ENCODE measurements at places on chromosomes 12 and 14.

GRCh38 chr14:37655418-37655817, 60.0 kb downstream of the TTC6 start:
- no peak for DNase-seq

GRCh38 chr12:109580272-109580671, 6.7 kb downstream of the MVK start:
- no peak for DNase-seq

- no peak for DNase-seq
These were observed 11.7 kb downstream of the ZCCHC8 start for GRCh38 chr12:122489038-122489437.

GRCh38 chr12:129844662-129845220, 59.1 kb downstream of the TMEM132D start:
- DNase-seq: no peak

GRCh38 chr12:127416796-127417195, 850.2 kb upstream of the TMEM132C start:
- no peak for DNase-seq

GRCh38 chr14:73142216-73142615, 5.9 kb downstream of the PSEN1 start:
- DNase-seq: no peak

DNA sequence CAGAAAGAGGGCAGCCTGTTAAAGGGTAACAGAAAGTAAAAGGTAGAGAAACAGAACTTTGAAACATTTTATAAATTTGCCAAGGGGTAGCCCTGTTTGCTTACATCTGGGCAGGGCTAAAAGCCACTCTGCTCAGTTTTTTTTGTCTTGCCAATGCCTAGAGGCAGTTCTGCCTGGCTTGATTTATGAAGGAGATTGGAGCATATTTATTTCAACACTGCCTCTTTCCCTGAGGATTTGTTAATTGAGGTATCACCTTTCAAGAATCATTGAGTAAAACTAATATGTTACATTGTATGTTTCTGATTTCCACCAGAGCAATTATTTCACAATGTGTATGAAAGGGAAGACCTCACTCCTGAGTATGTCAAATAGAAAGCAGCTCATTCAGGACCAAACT, 160.8 kb downstream of the GXYLT1 start:
- DNase-seq: no peak

GRCh38 chr14:104542871-104543830, 36.4 kb upstream of the C14orf180 start:
- DNase-seq: no peak

- DNase-seq: no peak
These were observed 13.9 kb downstream of the MFAP5 start for GRCh38 chr12:8648576-8649205.

GRCh38 chr12:92951006-92951405, 21.9 kb upstream of the EEA1 start:
- no peak for DNase-seq

DNA sequence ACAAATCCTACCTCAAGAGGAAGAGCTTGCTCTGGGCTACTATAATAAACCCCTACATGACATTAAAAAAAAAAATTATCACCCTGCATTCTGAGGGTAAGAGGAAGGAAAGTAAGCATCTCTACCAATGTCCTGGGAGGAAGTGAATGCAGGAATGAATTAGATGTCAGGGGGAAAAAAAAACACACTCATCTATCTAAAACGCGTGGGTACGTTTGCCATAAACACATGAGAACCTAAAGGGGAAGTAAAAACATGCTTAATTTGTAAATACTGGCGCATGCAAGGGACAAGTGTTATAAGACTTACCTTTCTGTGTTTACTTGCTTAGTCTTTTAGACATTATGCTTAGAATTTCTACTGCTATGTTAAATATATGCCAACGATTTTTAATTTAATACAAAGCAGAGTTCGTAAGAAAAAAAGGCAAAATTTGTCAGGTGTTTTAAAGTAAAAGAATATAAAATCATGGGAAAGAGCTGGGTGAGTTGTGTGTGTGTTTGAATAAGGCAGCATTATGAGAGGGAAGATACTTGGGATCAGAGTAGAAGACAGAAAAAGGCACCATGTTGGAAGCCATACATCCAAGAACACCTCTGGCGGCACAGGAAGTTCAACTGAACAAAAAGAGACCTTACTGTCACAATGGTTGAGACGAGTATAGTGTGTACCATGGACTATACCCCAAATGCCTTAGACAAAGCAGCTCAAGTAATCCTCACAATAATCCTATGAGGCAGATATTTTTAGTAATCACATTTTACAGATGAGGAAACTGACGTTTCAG, 1.5 kb downstream of the TMED8 start:
- DNase-seq: no peak

GRCh38 chr12:94621662-94622359, 28.5 kb downstream of the TMCC3 start:
- no peak for DNase-seq

DNA sequence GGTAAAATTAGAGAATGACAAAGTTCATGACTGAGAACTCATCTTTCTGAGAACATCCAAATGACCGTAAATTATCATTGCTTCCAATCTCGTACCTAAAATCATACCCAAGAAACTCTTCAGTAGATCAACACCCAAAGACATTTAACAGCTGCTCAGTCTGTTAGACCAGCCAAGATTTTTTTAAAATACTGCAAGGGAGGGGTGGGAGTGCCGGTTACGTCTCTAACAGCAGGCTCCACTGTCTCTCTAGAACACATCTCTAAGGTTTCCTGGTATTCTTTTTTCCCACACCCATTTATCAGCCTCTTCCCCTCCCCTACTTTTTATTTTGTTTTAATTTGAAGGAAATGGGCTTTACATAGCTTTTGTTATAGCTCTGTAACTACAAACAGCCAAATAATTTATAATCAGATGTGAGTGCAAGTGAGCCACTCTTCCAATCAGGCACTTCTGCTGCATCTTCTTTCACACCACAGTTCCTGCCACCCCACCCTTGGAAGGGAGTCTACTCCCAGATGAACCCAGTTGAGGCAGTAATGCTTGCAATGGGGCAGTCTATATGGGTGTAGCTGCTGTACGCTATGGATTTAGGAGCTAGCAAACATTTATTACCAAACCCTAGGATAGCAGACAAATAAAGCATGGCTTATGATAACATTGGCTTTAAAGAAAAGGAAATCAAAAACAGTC, 21.9 kb downstream of the PTPRB start:
- no peak for DNase-seq

- DNase-seq: no peak
These were observed 117.8 kb downstream of the ITPR2 start for GRCh38 chr12:26715232-26715631.

DNA sequence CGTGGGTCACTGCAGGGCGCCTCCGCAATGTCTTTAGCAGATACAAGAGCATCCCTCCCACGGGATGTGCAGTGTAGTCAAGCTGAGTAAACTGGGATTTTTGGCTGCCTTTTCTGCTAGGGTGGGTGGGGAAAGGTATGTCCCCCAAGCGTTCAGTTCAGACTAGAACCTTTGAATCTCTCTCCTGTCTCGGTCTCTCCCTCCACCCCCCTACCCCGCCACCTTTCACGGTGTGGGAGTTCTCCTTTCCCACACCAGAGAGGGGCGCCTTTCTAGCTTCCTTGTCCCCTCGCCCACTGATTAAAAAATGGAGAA, 525 bp upstream of the FAR2 start:
- no peak for DNase-seq

GRCh38 chr14:63155511-63156185, 48.6 kb upstream of the RHOJ start:
- no peak for DNase-seq

DNA sequence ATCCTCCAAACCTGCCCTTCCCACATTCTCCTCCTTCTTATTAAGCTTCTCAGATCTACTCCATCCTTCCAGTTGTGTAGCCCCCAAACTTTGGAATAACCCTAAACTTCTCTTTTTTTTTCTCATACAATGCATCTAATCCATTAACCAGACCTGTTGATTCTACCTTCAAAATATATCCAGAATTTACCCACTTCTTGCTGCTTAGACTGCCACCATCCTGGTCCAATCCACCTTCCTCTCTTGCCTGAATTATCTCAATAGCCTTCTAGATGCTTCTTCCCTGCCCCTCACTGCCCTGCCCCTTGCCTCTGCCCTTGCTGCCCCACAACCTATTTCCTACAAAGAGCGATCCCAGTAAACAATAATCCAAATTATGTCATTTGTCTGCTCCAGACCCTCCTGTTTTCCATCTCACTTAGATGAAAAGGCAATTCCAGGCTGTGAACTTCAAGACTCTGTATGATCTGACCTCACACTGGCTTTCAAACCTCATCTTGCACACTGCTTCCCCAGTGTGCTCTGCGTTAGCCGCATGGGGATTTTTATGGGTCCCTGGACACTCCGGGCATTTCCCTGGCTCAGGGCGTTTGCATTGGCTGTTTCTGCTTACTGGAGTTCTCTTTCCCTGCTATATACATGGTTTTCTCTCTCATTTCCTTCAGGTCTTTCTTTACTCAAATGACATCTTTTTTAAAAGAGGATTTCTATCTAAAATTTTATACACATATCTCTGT, 42.6 kb upstream of the HIF1A start:
- no peak for DNase-seq

DNA sequence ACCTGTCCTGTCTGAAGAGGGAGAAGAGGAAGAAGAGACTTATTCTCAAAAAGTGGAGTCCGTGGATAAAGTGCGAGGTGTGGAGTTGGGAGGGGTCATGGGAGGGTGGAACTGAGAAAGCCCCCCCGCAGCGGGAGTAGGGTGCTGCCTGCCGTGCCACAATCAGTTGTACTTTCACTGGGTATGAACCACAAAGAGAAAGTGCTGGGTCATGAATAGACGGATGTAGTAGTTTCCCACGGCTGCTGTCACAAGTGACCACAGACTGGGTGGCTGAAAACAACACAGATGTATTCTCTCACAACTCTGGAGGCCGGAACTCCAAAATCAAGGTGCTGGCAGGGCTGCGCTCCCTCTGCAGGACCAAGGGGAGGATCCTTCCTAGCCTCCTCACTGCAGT, 5.5 kb downstream of the DNAH10 start:
- no peak for DNase-seq

DNA sequence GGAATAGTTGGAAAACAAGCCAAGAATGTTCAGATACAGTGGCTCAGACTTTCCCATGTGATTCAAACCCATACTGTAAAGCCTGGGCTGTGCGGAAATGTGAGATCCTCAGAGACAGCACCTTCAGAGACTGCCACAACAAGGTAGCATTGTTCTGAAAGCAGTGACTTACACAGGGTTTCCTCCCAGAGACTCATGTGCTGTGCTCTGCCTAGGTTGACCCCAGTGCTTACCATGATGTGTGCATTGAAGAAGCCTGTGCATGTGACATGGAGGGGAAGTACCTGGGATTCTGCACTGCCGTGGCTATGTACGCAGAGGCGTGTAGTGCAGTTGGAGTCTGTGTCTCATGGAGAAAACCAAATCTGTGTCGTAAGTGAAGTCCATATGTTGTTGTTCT, 219.4 kb downstream of the LRRK2 start:
- DNase-seq: no peak

DNA sequence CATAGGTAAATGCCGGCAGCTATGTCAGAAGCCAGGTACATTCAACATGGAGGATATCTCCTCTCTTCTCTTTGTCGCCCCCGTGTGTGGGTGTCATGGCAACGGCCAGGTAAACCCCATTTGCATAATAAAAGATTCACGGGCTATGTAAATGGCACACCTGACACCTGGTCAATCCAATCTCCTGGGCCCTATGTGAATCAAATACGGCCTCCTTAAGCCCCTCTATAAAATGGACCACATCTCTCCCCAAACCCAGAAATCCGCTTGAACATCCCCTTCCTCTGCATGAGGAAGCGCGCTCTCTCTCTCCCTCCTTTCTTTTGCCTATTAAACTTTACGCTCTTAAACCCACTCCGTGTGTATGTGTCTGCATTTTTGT, 363.7 kb downstream of the SOX5 start:
- no peak for DNase-seq

DNA sequence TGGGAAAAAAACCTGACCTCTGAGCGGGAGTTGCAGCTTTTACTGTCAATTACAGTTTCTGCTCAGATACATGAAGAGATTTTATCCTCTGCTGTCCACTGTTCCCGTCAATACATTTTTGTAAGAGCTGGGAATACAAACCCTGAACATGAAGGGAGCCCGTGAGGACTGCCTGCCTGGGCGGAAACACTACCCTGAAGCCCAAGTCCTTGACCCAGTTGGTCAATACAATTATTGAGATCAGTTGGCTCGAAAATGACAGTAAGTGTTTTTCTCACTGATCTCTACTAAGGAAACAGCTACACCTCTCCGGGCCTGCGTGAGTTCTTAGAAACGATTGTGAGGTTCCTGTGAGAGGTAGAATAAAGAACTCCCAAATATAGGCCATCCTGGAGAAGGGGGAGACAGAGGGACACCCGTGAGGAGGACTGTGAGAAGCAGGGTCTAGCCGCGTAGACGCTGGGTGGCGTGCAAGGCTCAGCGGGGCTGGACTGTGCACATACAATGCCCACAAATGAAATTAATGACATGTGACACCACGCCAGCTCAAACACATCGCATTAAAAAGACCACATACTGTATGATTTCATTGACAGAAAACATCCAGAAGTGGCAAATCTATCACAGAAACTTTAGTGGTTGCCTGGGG, 509.5 kb downstream of the TMEM132D start:
- no peak for DNase-seq

DNA sequence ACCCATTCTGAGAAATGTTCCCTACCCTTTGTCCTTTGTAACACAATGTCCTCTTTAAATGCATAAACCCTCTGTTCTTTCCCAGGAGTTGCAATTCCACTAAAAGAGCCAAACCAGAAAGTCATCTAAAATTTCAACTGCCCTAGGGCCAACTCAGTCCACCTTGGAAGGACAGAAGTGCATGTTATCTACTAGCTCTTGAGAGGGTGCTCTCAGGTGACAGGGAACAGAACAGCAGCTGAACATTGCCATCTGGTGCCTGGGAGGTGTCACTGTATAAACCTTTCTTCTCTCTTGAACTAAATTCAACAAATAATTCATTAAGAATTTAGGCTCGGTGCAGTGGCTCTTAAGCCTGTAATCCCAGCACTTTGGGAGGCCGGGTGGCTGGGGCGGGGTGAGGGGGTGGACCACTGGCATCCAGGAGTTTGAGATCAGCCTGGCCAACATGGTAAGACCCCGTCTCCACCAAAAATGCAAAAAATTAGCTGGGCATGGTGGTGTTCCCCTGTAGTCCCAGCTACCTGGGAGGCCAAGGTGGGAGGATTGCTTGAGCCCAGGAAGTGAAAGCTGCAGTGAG, 10.3 kb upstream of the FERMT2 start:
- peak; percentile 26 for DNase-seq

DNA sequence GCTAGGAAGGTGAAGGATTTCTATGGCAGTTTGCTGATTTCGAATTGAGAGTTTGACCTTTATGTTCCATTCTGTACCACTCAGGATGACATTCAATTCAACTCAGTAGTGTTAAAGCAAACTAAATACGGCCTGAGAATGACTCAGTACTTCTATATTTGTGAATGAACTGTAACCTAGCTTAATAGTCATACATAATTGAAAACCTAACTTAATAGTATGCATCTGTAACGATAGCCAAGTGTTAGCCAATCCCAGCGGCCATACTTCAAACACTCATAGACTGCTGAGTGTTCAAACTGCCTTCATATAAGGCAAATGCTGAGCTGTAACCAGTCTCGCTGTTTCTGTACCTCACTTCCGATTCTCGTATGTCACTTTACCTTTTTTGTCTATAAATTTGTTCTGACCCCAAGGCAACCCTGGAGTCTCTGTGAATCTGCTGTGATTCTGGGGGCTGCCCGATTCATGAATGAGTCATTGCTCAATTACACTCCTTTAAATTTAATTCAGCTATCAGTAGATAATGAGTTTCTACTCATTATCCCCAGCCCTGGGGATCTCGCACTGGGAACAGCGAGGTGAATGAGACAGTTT, 98.5 kb upstream of the SLC24A4 start:
- no peak for DNase-seq
